Lung (tissue), 17 donors: ENCODE measurements at places on chromosomes 7 and 10. TPM values are rescaled to one million over a fixed set of nuclear protein-coding genes. Genes with fewer than 3 reads are reported as not detected.
A peak's percentile ranks its signal among the peaks of the same experiment; 100 is the strongest.

DNA sequence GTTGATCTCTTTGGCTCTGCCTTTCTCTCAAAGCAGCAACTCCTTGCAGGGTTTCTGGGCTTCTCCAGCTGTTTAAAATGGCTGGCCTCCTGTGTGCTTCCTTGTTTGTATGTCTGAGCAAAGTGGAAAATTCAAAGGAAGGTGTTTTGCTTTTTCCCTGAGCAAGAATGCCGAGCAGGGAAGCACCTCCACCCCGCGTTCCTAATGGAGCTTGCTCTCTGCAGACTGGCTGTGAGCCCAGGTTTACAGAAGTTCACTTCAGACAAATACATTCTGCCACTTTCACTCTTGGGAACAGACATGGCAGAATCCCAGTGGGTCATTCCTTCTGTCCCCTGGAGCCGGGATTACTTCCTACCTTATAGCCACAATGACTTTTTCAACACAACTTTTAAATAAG, 181.8 kb upstream of the AGK start:
- H3K4me1 ChIP-seq: no peaks in the 10 kb centered on the region
- H3K27ac ChIP-seq: peak overlapping the region; percentile 48
- H3K4me3 ChIP-seq: no peak overlapping the region
- H3K36me3 ChIP-seq: no peaks in the 10 kb centered on the region
- DNase-seq: no peak

DNA sequence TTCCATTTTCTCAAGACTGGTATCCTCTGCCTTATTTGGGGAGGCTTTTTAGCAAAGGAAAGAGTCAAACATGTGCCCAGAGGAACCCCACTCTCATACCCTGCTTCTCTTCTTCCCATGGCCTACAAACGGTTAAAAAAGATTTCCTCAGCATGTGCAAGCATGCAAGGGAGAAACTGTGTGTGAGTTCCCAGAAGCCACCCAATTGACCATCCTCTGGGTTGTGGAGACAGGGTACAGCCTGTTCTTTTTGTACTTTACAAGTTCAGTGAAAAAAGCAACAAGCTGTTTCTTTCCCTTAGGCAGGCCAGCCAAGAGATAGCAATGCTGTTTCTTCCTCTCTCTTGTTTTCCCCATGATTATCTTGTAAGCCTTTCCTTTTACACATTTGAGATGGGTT, 68.8 kb upstream of the MTPN start:
- peaks cover 3% of the 10 kb centered on the region for H3K4me1 ChIP-seq
- H3K4me3 ChIP-seq: no peak overlapping the region
- DNase-seq: no peak
- H3K36me3 ChIP-seq: no peaks in the 10 kb centered on the region
- no peak overlapping the region for H3K27ac ChIP-seq
- H3K27me3 ChIP-seq: no peaks in the 10 kb centered on the region

- no peaks in the 10 kb centered on the region for H3K27me3 ChIP-seq
- DNase-seq: no peak
- H3K27ac ChIP-seq: no peak overlapping the region
- H3K4me1 ChIP-seq: no peaks in the 10 kb centered on the region
- H3K36me3 ChIP-seq: no peaks in the 10 kb centered on the region
Measured at GRCh38 chr10:90779548-90779947, 78.3 kb downstream of the HTR7 start.

DNA sequence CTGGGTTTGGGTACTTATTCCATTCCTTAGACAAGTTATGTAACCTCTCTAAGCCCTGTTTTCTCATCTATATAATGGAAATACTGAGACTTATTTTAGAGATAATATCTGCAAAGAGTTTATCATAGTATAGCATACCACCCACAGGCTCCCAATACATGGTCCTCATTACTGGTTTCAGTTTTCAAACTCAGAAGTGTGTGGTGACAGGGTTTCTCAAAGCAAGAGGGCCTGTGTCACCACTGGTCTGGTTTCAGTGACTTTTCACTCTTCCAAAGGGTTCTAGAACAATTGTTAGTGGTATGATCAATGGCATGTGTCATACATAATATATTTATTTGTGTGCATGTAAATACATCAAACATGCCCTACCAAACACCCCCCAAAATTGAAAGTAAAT, 89.2 kb upstream of the BMPER start:
- DNase-seq: no peak
- H3K4me3 ChIP-seq: no peak overlapping the region
- H3K27ac ChIP-seq: no peak overlapping the region
- no peaks in the 10 kb centered on the region for H3K36me3 ChIP-seq

GRCh38 chr10:32446536-32447406, 831 bp downstream of the CCDC7 start:
- DNase-seq: peak; percentile 80
- peak overlapping the region; percentile 99 for H3K27ac ChIP-seq

- no peaks in the 10 kb centered on the region for H3K4me1 ChIP-seq
- H3K4me3 ChIP-seq: no peak overlapping the region
- no peaks in the 10 kb centered on the region for H3K36me3 ChIP-seq
- DNase-seq: no peak
- H3K27ac ChIP-seq: no peak overlapping the region
Measured at GRCh38 chr7:96241855-96242254, 80.0 kb downstream of the SLC25A13 start.

GRCh38 chr7:103640031-103640779, 194.2 kb upstream of the SLC26A5 start:
- no peaks in the 10 kb centered on the region for H3K27me3 ChIP-seq
- H3K36me3 ChIP-seq: no peaks in the 10 kb centered on the region
- no peak overlapping the region for H3K4me3 ChIP-seq
- no peaks in the 10 kb centered on the region for H3K4me1 ChIP-seq

Gene SLC39A12
- not detected for total RNA-seq

Gene TRIM50
- total RNA-seq: not detected

DNA sequence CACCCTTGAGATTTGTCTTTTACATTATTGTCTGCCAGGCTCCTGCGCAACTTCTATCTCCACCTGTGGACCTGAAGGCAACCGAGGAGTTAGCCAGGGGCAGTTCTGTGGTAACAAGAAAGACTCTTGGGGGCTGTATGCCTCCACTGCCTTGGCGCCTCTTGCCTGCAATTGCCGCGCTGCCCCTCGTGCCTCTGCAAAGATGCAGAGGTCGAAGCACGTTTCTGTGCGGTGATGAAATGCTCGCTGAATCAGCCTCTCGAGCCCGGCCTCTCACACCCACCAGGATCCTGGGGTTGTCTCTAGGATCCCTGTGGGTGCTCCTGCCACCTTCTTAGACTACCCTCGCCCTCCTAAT, 486 bp upstream of the LHFPL3 start:
- H3K36me3 ChIP-seq: no peaks in the 10 kb centered on the region
- H3K4me3 ChIP-seq: no peak overlapping the region
- peaks cover 59% of the 10 kb centered on the region for H3K27me3 ChIP-seq
- H3K27ac ChIP-seq: no peak overlapping the region
- DNase-seq: no peak
- H3K4me1 ChIP-seq: no peaks in the 10 kb centered on the region

Gene AUTS2
- 65.8 TPM for total RNA-seq

Gene NPFFR1
- total RNA-seq: 0.12 TPM

DNA sequence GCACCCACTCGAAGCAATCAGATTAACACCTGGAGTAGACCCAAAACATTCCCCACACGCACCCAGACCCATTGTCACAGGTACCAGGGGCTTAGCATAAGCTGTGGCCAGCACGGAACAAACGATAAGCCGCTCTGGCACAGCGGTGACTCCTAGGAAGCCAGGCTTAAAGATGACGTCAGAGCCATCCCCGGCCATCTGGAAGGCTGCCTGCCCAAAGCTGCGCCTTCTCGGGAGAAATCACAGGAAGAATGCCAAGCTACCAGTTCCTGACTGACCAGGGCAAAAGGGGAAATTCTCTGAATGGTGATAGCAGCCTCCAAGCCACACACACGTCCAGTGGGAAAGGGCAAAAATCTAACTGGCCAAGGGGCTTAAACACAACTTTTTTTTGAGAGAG, 13.0 kb upstream of the WIPI2 start:
- H3K27ac ChIP-seq: no peak overlapping the region
- peak; percentile 59 for DNase-seq
- H3K4me3 ChIP-seq: no peak overlapping the region
- H3K4me1 ChIP-seq: peaks cover 3% of the 10 kb centered on the region
- H3K27me3 ChIP-seq: no peaks in the 10 kb centered on the region
- no peaks in the 10 kb centered on the region for H3K36me3 ChIP-seq

DNA sequence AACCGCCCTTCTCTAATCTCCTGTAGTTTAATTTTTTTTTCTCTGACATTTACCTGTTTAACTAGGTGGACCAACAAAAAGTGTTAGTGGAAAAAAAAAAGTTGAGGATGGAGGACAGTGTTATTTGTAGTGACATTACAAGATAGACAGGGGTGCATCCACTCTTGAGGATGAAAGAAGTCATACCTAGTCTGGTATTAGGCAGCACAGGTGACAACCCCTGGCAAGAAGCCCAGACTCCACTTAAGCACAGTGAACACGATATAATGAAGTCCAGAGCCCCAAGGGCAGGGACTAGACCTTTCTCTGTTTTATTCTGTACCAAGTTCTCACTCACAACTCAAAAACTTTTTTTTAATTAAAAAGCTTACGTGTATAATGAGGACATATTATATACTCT, 268.4 kb downstream of the GPR37 start:
- no peaks in the 10 kb centered on the region for H3K36me3 ChIP-seq
- no peaks in the 10 kb centered on the region for H3K27me3 ChIP-seq
- H3K4me3 ChIP-seq: no peak overlapping the region
- DNase-seq: peak; percentile 22
- no peak overlapping the region for H3K27ac ChIP-seq

DNA sequence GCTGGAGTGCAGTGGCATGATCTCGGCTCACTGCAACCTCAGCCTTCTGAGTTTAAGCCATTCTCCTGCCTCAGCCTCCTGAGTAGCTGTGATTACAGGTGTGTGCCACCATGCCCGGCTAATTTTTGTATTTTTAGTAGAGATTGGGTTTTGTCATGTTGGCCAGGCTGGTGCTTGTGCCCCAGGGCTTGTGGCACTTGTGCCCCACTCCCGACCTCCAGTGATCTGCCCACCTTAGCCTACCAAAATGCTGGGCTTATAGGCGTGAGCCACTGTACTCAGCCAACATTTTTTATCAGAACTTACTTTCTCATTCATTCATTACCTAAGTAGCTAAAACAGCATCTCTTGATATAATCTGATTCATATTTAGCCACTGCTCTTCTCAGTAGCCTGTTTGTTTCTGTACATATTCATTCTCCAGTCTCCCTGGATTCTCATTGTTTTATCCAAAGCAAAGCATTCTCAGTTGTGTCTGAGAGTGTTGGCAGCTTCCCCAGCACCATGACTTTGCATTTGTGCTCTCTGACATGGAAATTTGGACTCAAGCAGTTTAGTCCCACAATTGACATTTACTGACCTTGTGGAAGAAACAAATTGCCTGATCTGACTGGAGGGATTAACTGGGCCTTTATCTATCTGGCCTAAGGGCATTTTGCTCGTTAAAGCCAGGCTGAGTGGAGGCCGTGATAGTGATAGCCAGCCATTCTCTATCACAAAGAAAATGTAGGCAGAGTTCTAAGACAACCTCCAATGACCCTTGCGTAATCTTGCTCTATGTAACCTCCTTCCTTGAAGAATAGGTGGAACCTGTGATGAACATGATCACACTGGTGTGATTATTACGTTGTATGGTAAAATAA, 44.9 kb downstream of the AKR1B15 start:
- H3K4me3 ChIP-seq: no peak overlapping the region
- no peaks in the 10 kb centered on the region for H3K27me3 ChIP-seq
- H3K27ac ChIP-seq: peak overlapping the region; percentile 73
- no peaks in the 10 kb centered on the region for H3K36me3 ChIP-seq
- DNase-seq: no peak

- no peaks in the 10 kb centered on the region for H3K36me3 ChIP-seq
- DNase-seq: no peak
- no peak overlapping the region for H3K4me3 ChIP-seq
- H3K27ac ChIP-seq: no peak overlapping the region
- peaks cover 3% of the 10 kb centered on the region for H3K4me1 ChIP-seq
- H3K27me3 ChIP-seq: no peaks in the 10 kb centered on the region
Measured at GRCh38 chr7:44964384-44964830, 14.4 kb downstream of the MYO1G start.

Gene OPN1SW
- total RNA-seq: not detected

DNA sequence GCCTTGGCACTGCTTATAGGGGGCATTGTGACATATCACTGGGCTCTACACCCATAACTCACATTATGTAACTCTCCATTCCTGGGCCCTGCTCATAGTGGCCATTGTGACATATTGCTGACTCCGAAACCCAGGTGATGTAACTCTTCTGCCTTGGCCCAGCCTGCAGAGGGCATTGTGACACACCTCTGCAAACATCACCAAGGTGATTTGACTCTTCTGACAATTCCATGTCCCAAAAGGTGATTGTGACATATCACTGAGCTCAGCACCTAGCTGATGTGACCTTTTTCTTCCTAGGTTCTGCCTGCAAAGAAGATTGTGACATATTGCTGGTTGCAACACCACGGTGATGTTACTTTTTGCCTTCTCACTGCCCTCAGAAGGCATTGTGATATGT, 36.5 kb upstream of the ZNF680 start:
- H3K27ac ChIP-seq: no peak overlapping the region
- no peak overlapping the region for H3K4me3 ChIP-seq
- DNase-seq: no peak
- no peaks in the 10 kb centered on the region for H3K36me3 ChIP-seq
- no peaks in the 10 kb centered on the region for H3K4me1 ChIP-seq

Gene KNDC1
- total RNA-seq: 7.5 TPM

Gene EPHA1
- total RNA-seq: 6.1 TPM

- DNase-seq: peak; percentile 90
- no peak overlapping the region for H3K27ac ChIP-seq
- H3K36me3 ChIP-seq: peaks cover 28% of the 10 kb centered on the region
- no peaks in the 10 kb centered on the region for H3K27me3 ChIP-seq
- H3K4me3 ChIP-seq: no peak overlapping the region
- H3K4me1 ChIP-seq: no peaks in the 10 kb centered on the region
Measured at GRCh38 chr7:55140221-55140940, 121.6 kb downstream of the EGFR start.

Gene MAP3K8
- total RNA-seq: 49.3 TPM

- DNase-seq: no peak
- H3K36me3 ChIP-seq: no peaks in the 10 kb centered on the region
- no peak overlapping the region for H3K27ac ChIP-seq
- no peak overlapping the region for H3K4me3 ChIP-seq
- H3K4me1 ChIP-seq: no peaks in the 10 kb centered on the region
Measured at GRCh38 chr10:48234787-48235186, 39.7 kb downstream of the FRMPD2 start.

DNA sequence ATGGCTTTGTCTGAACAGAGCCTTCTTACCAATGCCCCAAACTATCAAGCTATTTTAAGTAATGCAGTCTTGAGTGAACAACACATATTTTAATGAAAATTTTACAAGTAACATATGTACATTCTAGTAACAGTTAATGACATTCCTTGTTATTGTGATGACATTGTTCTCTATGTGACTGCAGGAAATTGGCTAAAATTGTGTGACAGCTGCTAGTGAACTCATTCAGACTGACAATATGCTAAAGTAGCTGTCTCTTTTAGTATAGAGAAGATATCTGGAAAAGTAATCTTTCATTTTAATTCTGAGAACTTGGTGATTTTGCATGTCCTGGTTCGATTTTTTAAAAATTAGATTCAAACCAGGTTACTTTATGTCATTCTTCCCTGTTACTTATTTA, 259.8 kb upstream of the MAGI2 start:
- H3K27me3 ChIP-seq: no peaks in the 10 kb centered on the region
- H3K36me3 ChIP-seq: no peaks in the 10 kb centered on the region
- no peak overlapping the region for H3K27ac ChIP-seq
- no peak for DNase-seq
- no peak overlapping the region for H3K4me3 ChIP-seq

Gene ACTA2
- total RNA-seq: 291 TPM

- no peak for DNase-seq
- H3K4me1 ChIP-seq: no peaks in the 10 kb centered on the region
Measured at GRCh38 chr10:75000748-75001321, 110.6 kb upstream of the SAMD8 start.
